ENCODE measurements at places on chromosomes 2 and 18. TPM values are rescaled to one million over a fixed set of nuclear protein-coding genes. Genes with fewer than 3 reads are reported as not detected.

- DNase-seq = no peak
Observed at GRCh38 chr2:98484652-98485452, 40.2 kb downstream of the INPP4A start.

GRCh38 chr2:33583194-33583938 is 15.7 kb downstream of the FAM98A start:
- no peak for DNase-seq

Gene REG1B
- not detected for total RNA-seq

DNA sequence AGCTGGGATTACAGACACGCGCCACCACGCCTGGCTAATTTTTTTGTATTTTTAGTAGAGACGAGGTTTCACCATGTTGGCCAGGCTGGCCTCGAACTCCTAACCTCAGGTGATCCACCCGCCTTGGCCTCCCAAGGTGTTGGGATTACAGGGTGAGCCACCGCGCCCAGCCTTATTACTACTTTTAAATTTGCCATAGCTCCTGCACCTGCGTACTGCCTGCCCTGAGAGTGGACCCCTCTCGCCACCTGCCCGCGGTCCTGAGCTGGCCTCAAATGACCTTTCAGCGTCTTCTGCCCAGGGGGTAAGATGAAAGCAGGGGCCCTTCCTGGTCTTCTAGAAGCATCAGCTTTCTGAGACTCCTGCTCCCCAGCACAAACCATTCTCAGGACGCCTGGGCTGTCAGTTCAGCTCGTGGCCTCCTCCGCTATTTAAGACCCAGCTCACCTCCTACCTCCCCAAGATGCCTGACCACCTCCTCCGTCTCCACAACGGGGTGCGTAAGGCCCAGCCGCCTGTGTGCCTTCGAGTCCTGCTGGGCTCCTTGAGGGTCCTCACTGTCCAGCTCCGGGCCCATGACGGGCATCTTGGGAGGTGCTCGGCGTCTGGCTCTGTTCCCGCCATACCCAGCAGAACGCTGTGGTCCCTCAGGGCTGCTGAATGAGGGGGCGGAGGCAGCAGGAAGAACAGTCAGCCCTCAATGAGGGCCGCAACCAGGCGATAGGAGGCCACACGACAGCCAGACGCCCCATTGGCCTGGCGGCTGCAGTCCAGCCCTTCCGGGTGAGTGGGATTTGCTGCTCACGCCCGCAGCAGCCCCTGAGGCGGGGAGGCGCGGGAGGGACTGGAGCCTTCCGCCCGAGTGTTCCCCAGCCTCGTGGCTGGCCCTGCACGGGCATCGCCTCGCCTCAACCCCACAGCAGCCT is 266.6 kb downstream of the TFCP2L1 start:
- no peak for DNase-seq

DNA sequence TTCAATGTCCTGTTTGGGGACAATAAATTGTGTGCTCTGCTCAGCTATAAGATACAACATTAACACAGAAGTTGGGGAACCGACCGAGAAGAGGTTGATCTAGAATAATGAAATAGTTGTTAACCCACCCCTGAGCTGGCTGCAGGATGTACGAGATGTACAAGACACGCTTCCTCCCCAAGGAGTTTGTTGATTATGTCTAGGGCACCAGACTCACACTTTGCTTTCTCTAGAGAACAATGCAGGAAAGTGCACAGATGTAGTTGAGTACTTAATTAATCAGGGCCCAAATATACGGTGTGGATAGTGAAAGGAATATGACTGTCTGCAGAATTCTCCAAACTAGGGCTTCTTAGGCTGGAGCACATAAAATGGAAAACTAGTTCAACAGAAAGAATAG is 415.2 kb upstream of the TNP1 start:
- no peak for DNase-seq

GRCh38 chr2:70535573-70535972 is 18.1 kb downstream of the TGFA start:
- no peak for DNase-seq

Gene SEPTIN10
- total RNA-seq = 46.9 TPM

DNA sequence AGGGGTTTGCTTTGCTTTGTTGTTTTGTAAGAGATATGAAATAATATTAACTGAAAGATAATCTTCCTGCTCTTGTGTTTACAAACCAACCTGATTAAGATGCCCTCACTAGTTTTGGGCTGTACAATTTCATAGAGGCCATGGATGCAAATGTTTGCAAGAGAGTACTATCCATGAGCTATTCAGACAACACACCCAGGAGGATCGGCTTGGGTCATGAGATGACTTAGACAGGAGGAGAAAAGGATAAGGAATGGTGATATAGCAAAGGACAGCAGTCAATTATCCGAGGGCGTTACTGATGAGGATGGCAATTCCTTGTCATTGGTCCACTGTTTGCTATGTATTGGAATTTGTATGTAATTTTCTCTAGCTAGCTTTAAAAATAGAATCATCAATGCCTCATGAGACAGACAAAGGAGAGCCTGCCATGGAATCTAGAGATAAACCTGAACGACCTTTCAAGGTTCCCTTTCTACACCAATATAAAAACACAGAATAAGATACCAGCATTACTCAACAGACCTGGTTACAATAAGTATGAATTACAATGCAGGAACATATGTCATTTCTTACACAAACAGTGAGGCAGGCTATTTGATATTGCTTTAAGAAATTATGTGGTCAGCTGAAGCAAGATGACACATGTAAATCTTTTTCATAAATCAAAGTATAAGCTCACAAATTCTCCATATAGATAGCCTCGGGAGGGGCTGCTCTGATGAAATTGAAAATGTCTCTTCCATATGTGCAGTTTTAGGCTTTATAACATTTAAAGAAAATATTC is 54.4 kb upstream of the SOS1 start:
- no peak for DNase-seq

GRCh38 chr2:55296393-55296792 is 27.4 kb upstream of the MTIF2 start:
- DNase-seq = no peak

DNA sequence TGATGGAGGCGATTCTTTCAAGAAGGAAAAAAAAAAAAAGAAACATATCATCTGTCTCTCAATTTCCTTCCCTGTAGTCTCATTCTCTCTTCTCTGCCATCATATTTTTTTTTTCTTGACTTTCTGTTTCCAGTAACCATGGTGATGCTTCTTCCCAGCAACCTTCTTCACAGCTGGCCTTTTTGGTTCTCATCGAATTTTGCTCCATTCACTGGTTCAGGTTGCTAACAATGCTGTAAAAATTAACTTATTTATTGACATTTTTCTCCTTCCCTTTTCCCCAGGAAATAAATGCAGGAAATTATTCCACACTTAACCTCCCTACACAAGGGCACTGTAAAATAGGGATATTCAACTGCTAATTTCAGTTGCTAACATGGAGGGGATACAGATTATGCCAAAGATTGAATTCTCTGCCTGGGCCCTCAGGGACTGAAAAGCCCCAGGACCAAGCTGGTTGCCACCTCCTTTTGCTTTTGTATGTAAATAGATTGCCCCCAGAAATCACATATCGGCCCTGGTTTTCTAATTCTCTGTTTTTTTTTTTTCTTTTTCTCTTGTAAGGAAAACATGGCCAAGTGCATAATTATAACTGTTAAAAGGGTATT is 154.7 kb downstream of the MAP2 start:
- no peak for DNase-seq

- no peak for DNase-seq
Observed at GRCh38 chr2:239952665-239953417, 72.3 kb downstream of the NDUFA10 start.

GRCh38 chr18:5646739-5647138 is 102.9 kb upstream of the EPB41L3 start:
- no peak for DNase-seq

DNA sequence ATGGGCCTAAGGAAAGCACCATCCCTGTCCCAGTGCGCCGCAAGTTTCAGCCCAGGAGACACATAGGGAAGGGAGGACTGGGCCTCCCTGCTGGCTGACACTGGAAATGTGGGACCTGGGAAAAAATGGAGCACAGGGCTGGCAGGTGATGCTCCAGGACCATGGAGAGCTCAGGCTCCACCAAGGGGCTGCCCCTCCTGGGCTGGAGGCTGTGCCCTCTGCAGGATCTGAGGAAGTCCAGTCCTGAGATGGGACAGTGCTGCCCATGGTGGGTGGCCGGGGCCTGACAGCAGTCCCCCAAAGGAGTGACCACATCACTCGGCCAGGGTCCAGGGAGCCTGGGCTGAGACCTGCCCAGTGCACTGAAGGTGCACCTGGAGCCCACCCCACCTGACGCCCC is 108.6 kb upstream of the TEKT4 start:
- no peak for DNase-seq

Gene UGT1A10
- total RNA-seq = 0.33 TPM

GRCh38 chr2:61557381-61557780 is 19.2 kb upstream of the XPO1 start:
- peak; percentile 22 for DNase-seq

GRCh38 chr2:191622374-191623320 is 55.3 kb upstream of the NABP1 start:
- DNase-seq = no peak

DNA sequence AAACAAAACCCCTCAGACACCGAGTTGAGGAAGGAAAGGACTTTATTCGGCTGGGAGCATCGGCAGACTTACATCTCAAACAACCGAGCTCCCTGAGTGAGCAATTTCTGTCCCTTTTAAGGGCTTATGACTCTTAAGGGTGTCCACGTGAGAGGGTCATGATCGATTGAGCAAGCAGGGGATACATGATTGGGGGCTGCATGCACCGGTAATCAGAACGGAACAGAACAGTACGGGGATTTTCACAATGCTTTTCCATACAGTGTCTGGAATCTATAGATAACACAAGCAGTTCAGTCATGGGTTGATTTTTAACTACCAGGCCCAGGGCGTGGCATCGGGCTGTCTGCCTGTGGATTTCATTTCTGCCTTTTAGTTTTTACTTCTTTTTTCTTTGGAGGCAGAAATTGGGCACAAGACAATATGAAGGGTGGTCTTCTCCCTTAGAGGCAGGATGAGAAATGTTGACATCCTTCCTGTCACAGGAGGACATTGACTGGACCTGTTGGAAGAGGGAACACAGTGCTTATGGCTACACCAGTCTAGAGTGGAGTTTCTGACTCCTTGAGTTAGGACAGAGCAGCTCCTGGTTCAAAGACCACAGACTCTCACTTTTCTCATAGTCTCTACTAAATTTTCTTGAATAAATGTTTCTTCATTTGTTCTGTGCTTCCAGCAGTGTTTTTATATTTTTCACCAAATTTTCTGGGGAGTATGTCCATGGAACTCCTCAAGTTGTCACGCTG is 35.8 kb downstream of the SPOPL start:
- no peak for DNase-seq

Gene MGAT4A
- 0.89 TPM for total RNA-seq

DNA sequence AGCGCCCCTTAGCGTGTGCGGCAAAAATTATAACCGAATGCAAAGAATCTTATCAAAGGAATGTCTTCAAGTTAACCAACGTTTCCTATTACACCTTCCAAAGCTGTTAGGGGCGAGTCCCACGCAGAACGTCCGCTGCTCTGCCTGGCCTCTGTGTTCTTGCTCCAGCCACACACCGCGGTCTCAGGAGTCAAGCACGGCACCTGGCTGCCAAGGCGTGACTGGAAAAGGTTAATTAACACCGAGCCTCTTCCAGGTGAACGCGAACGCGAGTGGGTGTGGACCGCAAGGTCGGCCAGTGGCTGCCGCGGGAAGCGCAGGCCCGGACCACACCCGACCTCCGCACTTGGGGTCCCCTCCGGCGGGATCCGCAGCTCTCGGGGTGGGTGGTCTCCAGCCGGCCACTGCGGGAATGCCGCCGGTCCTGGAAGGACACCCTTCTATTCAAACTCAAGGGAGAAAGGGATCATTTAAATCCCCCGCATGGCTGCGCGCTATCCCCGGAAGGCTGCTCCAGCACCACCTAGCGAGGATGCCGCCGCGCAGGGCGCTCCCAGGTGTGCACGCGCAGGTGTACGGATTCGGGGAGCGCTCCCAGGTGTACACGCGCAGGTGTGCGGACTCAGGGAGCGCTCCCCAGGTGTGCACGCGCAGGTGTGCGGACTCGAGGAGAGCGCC is 830 bp downstream of the CYB5A start:
- no peak for DNase-seq

GRCh38 chr18:32772581-32773381 is at the start of gene KLHL14:
TSS of gene KLHL14 (minus strand) at chr18:32773023. CDS start at chr18:32770591, 2,432 bp downstream.
- no peak for DNase-seq

GRCh38 chr18:49865401-49865800 is 52.1 kb upstream of the ACAA2 start:
- DNase-seq = no peak

GRCh38 chr2:23859983-23860382 is 66.9 kb downstream of the ATAD2B start:
- no peak for DNase-seq

GRCh38 chr2:80348953-80349352 is 44.4 kb upstream of the LRRTM1 start:
- DNase-seq = no peak

DNA sequence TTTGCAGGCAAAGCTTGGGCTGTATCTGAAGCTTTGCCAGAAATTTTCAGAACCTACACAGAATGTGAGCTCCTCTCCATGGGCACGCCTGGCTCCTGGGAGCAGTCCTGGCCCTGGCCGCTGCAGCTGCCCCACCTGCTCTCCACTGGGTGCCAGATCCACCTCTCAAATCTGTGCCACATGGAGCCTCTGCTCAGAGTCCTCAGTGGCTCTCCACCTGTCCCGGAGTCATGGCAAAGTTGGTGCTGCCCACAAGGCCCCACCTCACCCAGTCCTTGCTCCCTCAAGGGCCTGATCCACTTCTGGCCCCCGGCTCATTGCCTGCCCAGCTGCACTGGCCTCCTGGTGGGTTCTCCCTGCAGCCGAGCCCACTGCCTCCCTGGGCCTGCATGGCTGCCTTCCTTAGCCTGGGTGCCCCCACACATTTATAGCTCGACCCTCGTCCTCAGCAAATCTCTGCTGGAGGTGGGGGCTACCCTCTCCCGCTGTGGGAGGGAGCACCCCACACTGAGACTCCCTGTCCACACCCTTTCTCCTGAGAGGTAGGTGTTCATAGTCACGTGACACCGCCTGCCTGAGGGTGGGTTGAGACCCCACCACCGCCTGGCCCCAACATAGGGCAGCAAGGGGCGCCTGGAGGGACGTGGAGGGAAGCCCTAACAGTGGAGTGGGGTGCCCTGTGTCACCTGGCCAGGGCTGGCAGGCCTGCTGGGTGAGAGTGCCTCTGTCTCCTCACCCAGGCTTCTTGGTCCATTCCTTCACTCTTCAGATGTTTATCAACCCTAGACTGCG is 224.1 kb downstream of the SH3RF3 start:
- no peak for DNase-seq
